NCI-H526 (cell line): ENCODE measurements at places on chromosomes 6 and 20.

- no peak for DNase-seq
Observed at GRCh38 chr6:21342501-21342900, 251.1 kb upstream of the SOX4 start.

GRCh38 chr20:46673394-46674252 lies 15.6 kb downstream of the TP53RK start:
- DNase-seq = no peak

DNA sequence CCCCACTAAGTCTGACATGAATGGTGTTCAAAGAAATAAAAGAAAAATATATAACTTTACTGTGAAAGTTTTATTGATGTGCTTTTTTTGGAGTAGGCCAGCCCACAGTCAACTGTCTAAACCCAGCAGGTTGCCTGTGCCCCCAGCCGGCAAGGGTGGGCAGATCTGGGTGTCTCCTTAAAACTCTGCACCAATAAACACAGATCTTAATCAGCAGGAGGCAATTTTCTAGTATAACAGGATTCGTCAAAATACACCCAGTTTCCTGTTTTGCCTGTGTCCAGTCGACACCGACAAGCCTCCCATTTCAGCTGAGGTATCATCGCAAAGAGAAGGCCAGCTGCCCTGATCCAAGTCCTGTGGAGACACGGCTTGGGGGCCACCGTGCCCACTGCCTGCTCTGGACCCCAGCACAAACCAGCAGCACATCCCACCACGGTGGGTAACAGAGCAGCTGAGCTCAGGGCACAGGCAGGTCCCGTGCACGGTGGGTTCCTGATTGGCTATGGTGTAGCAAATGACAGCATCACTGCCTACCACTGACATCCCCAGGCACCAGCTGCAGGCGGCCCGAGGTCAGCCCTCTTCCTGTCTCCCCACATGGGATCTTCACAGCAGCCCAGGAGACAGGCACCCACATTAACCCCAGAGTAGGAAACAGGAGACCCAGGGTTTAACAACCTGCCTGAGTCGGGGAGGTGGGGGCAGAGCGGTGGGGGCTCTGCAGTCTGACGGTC lies 15.7 kb downstream of the BMP7 start:
- DNase-seq = no peak

DNA sequence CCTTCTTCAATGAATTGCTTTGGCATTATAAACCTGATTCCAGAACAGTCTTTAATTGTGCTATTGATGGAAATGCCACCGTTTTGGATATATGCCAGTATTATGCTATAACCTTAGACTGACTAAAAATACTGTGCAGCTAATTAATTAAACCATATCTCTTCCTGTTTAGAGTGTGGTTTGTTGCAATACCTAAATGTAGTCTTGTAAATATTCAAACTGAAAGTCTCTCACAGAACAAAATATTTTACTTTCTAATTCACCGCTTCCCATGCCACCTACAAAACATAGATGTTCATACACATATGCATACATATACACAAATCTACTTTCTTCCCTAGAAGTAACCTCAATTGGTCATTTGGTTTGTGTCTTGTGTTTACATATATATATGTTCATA lies 126.6 kb downstream of the SIM1 start:
- no peak for DNase-seq

GRCh38 chr6:3844097-3844463 lies 5.1 kb upstream of the FAM50B start:
- DNase-seq = no peak

DNA sequence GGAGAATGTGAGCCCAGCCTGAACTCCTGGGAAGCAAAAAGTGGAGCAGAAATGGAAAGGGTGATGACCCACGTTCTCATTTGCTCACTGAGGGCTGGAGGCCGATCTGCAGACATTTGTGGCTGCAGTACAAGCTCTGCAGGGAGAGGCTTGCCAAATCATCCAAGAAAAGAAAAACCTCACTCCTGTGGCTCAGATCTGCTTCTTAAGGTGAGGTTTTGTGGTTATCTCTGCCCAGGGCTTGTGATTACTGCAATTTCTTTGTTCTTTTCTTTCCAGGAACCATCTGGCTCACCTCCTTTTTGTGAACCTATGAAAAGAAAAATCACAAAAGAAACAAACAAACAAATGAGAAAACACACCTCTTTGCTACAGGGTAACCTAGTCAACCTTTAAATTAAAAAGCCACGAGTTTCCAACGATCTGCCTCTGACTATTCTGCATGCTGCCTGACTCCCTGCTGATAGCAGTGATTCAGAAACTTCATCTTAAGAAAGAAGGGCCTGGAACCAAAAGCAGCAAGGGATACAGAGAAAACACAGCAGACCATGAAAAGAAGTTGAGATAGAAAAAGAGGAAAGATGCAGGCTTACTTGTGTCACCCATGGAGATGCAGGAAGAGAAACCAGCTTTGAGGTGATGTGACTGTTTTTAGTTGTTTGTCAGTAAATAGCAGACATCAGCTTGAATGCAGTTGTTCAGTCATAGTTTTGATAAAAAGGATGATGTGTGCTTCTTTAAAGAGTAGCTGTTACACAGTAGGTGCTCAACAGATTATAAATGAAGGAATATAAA lies 165.1 kb downstream of the LMBRD1 start:
- DNase-seq = no peak

GRCh38 chr6:113598786-113599185 lies 258.4 kb upstream of the MARCKS start:
- no peak for DNase-seq

- DNase-seq = no peak
Observed at GRCh38 chr6:56730663-56731529, 88.2 kb upstream of the DST start.

DNA sequence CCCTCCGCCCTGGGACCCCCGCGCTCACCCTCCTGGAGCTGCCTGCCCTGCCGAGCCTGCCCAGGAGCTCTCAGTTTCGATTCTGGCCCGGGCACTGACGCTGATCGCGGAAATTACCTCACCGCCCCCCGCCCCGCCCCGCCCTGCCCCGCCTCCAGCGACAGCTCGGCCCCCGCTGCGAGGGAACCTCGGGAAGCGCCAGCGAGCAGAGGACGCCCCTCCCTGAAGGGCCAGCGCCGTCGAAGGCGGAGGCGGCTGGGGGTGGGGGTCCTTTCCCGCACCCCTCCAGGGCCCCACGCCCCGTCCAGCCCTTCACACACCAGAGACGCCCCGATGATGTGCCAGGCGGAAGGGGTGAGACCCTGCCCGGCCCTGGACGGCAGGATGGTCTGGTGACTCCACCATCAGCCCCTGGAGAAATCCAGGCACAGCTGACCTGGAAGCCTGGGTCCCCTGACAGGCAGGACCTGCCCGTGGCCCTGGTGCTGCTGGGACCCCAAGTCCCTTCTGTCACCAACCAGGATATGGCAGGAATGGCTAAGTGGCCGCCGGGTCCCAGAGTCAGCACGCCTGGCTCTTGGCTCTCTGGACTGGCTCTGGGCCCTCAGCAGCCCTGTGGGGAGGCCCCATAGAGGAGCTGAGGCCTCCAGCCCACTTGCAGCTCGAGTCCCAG lies at the start of gene HELZ2:
TSS of gene HELZ2 (minus strand) at position 84 of the 673 bp plus-strand sequence. CDS start 1,854 bp downstream, outside the sequence.
- DNase-seq = peak; percentile 80

DNA sequence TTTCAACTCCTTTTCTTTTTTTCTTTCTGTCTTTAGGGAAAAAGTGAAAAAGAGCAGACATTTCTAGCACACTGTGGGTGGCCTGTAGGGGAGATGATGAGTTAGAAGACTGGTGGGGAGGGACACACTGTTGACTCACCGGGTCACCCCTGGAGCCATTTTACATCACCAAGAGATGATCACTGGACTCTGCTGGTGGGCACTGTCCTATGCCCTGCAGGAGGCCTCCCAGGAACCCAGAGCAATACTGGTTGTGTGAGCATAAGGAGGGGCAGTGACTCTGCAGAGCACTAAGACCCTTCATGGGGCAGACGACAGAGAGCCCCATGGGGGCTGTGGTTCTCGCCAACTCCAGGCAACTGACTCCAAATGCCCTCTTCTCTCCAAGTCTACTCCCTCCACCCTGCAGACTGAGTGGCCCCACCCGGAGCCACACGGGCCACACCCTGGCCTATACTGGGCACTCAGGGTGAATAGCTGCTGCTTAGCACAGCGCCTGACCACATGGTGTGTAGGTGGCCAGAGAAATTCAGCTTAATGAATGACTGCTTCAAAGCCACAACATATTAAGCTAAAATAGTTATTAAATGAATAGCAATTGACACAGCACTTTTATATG lies 177.5 kb downstream of the CDC5L start:
- DNase-seq = no peak

- DNase-seq = no peak
Observed at GRCh38 chr6:163381118-163381756, 33.3 kb upstream of the QKI start.

GRCh38 chr6:11593096-11593495 lies 55.5 kb downstream of the TMEM170B start:
- DNase-seq = no peak

DNA sequence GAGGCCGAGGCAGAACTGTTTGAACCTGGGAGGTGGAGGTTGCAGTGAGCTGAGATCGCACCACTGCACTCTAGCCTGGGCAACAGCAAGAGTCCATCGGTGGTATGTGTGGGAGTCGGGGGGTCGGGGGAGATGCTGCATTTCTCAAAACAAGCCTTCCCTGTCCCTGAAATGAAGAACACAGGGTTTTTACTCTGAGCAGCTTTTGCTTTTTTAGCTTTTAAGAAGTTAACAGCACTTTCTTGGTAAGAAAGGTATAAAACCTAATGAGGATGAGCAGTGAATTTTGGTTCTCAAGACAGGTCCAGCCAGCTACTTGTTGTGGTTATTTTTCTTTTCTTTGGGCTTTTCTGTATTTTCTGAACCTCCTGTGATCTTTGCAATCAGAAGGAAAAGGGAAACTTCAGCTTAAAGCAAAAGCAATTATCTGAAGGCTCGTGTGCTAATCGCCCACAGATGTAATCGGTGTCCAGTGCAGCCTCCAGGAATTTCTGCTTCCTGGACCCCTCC lies 3.7 kb downstream of the RPL10A start:
- no peak for DNase-seq

- peak; percentile 84 for DNase-seq
Observed at GRCh38 chr20:31967830-31968249, at the start of gene XKR7. Gene XKR7, plus strand, starts transcription at chr20:31968151. Its CDS starts 25 bp downstream, at chr20:31968176.

DNA sequence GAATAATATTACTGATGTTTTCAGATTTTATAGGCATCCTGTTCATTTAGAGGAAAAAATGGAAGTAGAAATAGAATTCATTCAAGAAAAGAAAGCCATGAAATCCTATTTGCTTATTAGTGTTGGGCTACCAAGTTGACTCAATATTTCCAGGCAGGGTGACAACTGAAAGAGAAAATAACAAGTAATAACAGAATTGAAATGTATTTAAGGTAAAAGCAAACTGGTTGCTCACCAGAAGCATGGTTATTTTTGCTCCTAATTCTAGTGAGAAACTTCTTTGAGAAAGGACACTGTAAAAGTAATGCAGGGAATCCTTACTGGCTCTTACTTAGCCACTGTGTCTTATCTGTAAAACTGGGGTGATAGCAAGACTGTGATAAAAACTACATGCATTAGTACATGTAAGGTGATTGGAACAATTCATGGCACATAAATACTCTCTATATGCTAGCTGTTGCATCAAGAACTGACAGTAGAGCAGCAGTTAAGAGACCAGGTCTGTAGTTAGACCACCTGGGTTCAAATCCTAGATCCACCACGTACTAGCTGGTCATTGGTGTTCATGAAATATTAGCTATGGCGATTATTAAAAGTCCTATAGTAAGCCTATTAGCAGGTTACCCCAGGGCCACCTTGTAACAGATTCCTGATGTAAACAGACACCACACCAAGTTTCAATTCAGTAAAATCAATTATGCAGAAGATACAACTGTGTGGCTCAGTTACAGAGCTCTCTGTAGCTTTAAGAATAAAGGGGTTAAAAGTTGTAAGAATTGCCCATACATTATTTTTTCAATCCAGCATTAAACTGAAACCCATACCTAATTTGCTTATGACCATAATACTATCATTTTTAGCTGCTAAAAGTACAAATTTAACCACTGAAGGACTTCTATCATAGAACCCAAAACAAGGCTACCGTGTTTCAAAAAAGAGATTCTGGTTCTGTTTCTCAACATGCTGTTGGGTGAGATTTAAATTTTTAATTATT lies 159.2 kb upstream of the COL21A1 start:
- DNase-seq = no peak

DNA sequence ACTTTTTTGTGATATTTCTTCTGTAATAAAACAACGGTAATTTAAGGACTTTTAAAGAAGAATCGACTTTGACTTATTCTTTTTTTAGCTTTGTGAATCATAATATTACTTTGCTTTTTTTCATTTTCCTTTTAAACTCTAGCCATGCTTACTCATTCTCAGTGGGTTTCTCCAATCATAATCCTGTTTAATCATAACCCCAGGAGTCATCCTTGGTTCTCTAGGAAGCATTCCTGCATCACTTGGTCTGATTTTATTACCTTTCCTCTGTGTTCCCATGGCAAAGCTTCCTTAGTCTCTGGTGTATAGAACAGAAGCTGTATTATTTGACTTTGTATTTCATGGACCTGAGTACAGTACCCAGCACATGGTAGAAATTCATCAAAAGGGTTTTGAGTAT lies 223.5 kb downstream of the CDKAL1 start:
- DNase-seq = no peak

DNA sequence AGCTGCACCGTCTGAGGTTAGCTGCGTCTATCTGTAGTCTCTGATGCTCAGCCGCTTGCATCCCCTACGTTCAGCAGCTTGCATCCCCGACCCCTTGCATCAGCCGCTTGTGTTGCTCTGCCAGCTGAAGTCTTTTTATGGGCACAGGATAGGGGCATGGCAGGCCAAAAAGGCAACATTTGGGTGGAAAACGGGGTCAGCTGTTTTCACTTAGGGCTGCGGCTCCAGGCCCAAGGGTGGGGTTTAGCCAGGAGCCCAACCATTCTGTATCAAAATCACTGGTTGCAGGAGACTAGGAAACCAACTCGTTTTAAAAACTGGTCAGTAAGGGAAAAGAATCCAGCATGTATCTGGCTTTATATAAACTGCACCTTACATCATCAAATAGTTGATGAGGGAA lies 49.9 kb downstream of the FAM50B start:
- no peak for DNase-seq

- no peak for DNase-seq
Observed at GRCh38 chr6:165988757-165989456, 178.7 kb downstream of the TBXT start.

DNA sequence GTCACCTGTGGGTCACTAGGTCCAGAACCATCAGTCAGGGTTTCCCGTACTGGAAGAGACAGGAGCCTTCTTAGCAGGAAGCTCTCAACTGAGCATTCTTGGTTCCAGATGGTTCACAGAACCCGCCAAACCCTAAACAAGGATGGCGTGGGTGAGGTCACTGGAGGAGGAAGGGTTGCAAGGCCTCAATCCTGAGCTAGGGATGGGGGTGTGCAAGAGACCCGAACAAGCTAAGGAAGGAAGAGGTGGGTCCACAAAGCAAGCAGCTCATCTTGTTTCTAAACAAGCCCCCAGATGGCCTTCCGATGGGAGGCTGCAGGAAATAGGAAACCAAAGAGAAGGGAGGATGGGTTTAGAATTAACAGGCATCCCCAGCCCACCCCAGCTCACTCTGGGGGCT lies 92.7 kb downstream of the PREX1 start:
- no peak for DNase-seq

- DNase-seq = peak; percentile 67
Observed at GRCh38 chr20:18276821-18277220, 11.5 kb upstream of the ZNF133 start.
